ENCODE measurements at places on chromosomes 1 and 21.

DNA sequence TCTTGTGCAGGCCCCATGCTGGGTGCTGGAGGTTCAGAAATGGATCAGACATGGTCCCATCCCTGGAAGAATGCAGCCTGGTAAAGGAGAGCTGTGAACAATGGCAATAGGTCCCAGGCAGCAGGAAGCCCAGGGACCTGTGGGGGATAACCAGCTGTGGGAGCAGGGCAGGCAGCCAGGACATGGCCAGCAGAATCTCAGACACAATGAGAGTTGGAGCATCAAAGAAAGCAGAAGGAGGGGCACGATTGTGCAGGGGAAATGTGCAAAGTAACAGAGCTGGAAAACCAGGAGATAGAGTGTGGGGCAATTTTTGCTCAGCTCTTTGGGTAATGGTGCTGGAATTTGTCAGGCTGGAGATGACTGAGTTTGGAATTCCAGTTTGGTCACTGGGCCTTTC lies 44.3 kb downstream of the C8B start:
- no peak for DNase-seq

- DNase-seq = no peak
Measured at GRCh38 chr1:244361764-244362473, 89.8 kb downstream of the ADSS2 start.

DNA sequence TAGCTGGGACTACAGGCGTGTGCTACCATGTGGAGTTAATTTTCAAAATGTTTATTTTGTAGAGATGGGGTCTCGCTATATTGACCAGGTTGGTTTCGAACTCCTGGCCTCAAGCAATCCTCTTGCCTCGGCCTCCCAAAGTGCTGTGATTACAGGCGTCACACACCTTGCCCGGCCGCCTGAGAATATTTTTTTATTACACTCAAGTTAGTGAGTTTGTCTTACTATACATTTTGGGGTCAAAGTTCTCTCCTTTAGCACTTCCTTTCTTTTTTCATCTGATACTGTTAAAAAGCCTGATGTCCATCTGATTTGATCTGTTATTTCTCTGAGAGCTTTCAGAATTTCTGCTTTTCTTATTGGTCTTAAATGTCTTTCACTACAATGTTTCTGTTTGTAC lies 128.8 kb downstream of the KIAA0319L start:
- DNase-seq = no peak

DNA sequence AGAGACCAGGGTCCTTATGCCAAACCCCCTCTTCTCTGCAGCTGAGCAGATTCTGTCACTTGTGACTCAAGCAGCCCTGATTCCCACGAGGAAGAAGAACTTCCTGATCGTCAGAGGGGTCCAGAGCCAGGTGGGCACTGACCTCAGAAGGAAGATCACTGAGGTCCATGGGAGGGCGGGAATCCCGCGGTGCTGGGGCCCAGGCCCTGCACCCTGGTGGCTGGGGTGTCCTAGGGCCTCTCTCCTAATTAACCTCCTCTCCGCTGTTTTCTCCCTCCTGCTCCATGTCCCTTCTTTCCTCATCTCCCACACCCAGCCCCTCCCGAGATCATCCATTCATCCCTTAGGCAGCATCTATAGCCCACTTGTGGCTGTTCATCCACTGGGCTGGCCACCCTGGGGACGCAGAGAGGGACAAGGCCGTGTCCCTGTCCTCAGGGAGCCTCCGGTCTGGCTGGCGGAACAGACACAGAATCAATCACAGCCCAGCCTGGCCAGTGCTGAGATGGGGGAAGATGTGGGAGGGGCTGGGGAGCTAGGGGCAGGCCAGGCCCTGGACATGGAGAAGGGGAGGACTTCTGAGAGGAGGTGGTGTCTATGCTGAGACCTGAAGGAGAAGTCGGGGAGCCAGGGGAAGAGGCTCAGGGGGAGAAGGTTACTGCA lies 638.3 kb downstream of the MATN1 start:
- no peak for DNase-seq

GRCh38 chr1:187013582-187014200 lies 184.9 kb downstream of the PLA2G4A start:
- DNase-seq = no peak

GRCh38 chr1:26405281-26405915 lies 5.2 kb upstream of the LIN28A start:
- no peak for DNase-seq

- no peak for DNase-seq
Measured at GRCh38 chr21:36113647-36114428, 21.0 kb upstream of the CBR3 start.

DNA sequence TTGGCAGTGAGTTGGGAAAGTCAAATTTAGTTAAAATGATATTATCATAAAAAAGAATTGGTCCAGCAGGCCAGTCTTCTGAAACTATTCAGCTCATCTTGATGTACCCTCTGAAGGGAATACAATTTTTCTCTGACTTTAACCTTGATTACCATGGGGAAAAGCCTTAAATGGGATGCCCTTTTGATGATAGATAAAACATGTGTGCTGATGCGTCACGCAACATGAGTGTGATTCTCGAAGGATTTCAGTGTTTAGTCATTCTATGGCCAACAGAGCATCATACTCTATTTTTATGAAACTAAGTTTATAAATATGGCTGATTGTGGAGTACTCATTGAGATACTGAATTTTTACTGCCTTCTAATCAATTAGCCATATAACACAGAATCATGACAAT lies 171.5 kb downstream of the ZNF281 start:
- no peak for DNase-seq

DNA sequence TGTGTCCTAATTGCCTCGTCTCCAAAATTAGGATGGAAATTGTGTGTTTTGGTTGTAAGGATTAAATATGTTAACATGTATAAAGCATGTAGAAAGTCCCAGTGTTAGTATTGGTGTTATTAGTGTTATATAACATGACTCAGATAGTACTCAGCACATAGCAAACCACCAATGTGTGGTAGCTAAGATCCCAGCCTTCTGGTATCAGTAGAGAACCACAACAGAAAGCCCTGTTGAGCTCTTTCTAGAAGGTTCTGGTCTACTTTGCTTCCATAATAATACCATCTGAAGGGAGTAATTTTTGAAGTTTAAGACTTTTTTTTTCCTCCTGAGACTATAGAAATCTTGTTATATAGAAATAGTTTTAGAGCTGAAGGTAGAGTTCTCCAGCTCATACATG lies 259.3 kb upstream of the SGIP1 start:
- no peak for DNase-seq

DNA sequence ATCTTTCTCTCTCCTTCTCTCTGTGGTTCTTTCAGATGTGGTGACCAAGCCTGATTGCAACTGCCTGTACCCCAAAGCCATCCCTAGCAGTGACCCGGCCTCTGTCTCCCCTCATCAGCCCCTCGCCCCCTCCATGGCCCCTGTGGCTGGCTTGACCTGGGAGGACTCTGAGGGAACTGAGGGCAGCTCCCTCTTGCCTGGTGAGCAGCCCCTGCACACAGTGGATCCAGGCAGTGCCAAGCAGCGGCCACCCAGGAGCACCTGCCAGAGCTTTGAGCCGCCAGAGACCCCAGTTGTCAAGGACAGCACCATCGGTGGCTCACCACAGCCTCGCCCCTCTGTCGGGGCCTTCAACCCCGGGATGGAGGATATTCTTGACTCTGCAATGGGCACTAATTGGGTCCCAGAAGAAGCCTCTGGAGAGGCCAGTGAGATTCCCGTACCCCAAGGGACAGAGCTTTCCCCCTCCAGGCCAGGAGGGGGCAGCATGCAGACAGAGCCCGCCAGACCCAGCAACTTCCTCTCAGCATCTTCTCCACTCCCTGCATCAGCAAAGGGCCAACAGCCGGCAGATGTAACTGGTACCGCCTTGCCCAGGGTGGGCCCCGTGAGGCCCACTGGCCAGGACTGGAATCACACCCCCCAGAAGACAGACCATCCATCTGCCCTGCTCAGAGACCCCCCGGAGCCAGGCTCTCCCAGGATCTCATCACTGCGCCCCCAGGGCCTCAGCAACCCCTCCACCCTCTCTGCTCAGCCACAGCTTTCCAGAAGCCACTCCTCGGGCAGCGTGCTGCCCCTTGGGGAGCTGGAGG lies 12.7 kb downstream of the CSF1 start:
- no peak for DNase-seq

- DNase-seq = no peak
Measured at GRCh38 chr1:3803905-3804626, 7.8 kb upstream of the LRRC47 start.

- DNase-seq = no peak
Measured at GRCh38 chr1:89260566-89261255, 11.9 kb downstream of the GBP5 start.

DNA sequence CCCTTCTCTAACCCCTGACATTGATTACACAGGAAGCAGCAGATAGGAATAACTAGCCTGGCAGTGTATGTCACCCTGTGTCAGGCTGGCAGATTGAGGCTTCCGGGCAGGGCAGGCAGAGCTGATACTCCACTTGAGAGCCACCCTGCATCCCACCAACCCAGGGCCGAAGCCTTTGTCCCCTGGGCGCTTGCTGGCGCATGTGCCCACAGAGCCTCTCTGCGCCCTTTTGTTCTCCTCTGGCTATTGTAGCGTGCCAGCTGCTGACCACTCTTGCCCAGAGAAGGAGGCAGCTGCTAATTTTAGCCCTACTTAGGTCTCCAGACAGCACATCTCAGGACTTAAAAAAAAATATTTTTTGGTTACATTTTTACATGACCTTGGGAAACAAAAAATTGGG lies 304.9 kb downstream of the HHAT start:
- no peak for DNase-seq

DNA sequence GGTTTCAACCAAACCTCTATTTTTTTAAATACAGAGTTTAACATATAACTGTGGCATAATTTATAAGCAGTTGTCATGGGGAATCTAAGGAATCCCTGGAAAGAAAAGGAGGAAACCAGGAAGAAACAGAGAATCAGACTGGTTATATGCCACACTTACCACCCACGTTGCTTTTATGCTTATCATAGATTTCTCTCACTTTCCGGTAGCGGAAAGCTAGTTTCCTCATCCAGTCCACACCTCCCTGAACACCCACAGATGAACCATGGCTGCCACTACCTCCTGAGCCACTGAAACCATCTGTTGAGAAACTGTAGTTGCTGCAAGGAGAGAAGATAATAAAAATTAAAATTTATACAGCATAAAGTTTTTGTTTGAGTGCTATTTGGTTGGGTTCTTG lies 33.5 kb downstream of the XKR8 start:
- no peak for DNase-seq

DNA sequence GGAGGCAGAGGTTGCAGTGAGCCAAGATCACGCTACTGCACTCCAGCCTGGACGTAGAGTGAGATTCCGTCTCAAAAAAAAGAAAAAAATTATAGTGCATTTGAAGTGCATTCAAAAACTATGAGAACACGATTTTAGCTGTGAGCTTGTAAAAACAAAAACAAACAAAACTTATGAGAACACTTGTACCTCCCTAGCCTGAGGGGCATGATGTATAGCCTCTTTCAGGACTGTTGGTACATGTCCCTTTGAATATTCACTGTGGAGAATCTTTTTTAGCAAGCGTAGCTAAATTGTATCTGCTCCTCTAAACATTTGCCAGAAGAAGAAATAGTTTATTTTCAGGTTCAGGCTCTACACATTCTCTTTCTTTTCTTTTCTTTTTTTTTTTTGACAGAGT lies 9.5 kb upstream of the DEGS1 start:
- no peak for DNase-seq

Data from activated CD4-positive, CD25-positive, alpha-beta regulatory T cell (primary cell).